ENCODE measurements at places on chromosomes 3 and 15. TPM values are rescaled to one million over a fixed set of nuclear protein-coding genes. Genes with fewer than 3 reads are reported as not detected.

DNA sequence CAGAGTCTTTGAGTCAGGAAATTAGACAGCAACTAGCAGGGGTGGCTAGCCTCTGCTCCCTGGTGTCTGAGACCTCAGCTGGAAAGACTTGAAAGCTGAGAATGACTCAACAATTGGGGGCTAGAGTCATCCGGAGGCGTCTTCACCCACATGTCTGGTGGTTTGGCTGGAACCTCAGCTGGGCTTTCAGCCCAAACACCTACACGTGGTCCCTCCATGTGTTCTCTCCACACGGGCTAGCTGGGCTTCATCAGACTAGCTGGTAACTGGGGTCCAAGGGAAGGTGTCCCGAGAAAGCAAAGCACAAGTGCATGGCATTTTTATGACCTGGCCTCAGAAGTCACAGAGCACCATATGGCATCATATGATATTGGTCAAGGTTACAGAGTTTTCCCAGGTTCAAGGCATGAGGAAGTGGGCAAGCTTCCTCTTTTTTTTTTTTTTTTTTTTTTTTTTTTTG lies 19.9 kb upstream of the ABHD2 start:
- peaks cover 14% of the 10 kb centered on the region for H3K4me1 ChIP-seq
- peaks cover 11% of the 10 kb centered on the region for H3K36me3 ChIP-seq
- H3K27me3 ChIP-seq: peaks cover 3% of the 10 kb centered on the region
- H3K4me3 ChIP-seq: peak overlapping the region; percentile 8
- DNase-seq: peak; percentile 58

DNA sequence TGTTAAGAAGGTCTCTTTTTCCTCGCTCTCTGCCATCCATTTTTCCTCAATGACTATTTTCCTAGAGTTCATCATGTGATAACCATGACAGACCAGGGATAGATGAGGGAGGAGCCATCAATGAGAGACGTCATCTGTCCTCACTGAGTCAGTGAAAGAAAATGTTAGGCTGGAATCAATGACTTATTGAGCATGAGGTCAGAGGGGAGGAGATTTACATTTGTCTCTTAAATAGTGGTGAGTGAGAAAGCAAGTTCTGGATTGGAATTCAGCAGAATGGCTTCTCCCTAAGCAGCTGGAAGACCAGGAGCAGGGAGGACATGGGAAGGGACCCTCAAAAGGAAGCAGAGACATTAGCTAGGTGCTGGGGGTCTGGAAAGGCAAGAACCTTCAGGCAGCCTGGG lies 28.2 kb upstream of the USP3 start:
- H3K4me1 ChIP-seq: peaks cover 52% of the 10 kb centered on the region
- H3K27ac ChIP-seq: no peak overlapping the region
- DNase-seq: no peak
- no peaks in the 10 kb centered on the region for H3K27me3 ChIP-seq
- H3K36me3 ChIP-seq: no peaks in the 10 kb centered on the region
- no peak overlapping the region for H3K4me3 ChIP-seq

DNA sequence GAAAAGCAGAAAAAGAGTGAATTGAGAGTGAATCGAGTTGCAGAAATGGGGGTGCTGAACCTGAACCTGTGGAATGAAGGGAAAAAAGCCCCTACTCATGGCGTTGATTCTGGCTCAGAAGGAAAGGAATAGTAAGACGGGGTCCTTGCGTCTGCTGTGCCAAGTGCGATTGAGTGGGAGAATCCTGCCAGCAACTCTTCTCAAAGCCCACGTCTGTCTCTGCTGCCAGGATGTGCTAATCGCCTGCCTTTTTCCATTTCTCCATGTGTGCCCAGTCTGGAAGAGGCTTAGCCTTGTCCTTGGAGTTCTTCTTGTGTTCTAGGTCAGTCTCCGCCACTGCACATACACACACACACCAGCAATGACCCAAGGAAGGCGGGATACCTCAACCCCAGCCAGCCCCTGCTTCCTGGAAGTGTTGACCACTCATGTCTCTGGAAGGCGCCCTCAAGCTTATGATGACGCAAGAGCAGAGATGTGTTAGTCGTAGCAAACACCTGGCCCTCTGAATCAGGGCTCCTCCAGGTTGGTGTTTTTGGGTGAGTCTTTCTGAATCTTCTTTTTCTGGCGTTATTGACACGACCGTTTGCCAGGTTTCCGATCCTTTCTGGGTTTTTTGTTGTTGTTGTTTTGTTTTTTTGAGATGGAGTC lies 262.4 kb upstream of the PROK2 start:
- no peaks in the 10 kb centered on the region for H3K4me1 ChIP-seq
- no peak overlapping the region for H3K4me3 ChIP-seq
- DNase-seq: no peak
- no peak overlapping the region for H3K27ac ChIP-seq
- H3K27me3 ChIP-seq: no peaks in the 10 kb centered on the region

DNA sequence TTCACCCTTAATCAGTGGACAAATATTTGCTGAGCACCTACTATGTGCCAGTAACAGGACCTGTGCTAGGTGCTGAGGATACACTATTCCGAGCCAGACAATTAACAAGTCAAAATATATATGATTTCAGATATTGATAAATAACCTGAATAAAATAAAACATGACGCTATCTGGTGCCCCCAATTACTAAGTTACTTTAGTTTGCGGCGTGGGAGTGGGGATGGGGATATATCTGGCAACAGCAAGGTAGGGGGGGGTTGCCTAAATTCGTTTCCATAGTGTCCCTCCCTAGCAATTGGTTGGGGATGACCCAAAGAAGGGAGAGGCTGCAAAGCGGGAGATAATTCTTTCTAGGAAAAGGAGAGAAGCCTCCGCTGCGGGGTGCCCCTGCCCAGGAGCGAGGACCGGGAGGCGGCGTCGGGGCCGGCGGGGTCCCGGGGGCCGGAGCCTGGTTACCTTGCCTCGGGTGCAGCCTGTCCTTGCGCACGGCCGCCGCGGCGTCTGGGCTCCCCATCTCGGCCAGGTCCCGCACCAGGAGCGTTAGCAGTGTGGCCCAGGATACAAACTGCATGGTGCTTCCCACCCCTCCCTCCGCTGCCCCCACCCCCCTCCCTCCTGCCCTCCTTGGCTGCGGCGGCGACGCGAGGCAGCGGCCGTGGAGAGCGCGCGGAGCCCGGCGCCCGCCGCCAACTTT lies 567 bp downstream of the ADAMTS9 start:
- peaks cover 40% of the 10 kb centered on the region for H3K27me3 ChIP-seq
- H3K36me3 ChIP-seq: no peaks in the 10 kb centered on the region
- no peak overlapping the region for H3K27ac ChIP-seq
- H3K4me1 ChIP-seq: peaks cover 7% of the 10 kb centered on the region
- no peak overlapping the region for H3K4me3 ChIP-seq

DNA sequence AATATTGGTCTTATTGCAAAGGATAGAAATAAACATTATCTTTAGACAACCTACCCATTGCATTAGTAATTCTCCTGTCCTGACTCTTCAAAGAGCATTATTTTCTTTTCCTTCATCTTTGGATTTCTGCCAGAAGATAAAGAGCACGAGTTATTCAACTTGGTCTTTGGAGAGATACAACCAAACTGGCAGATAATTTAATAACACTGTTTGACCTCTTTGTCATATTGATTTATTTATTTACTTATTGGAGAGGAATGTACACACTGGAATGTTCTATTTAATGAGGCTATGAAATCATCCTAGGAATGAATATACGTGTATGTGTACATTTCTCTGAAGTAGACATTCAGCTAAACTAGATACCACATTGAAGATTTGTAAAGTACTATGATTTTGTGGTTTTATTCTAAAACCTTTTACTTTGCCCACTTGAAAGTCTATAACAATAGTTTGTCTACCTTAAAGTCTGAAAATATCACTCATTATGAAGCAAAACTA lies 462.1 kb downstream of the C3orf38 start:
- no peak for DNase-seq
- H3K27me3 ChIP-seq: no peaks in the 10 kb centered on the region
- no peak overlapping the region for H3K4me3 ChIP-seq
- no peaks in the 10 kb centered on the region for H3K36me3 ChIP-seq
- H3K4me1 ChIP-seq: no peaks in the 10 kb centered on the region

TRIM71 gene
- not detected for total RNA-seq

ANKUB1 gene
- total RNA-seq: not detected

CCDC13 gene
- 0.63 TPM for total RNA-seq

DNA sequence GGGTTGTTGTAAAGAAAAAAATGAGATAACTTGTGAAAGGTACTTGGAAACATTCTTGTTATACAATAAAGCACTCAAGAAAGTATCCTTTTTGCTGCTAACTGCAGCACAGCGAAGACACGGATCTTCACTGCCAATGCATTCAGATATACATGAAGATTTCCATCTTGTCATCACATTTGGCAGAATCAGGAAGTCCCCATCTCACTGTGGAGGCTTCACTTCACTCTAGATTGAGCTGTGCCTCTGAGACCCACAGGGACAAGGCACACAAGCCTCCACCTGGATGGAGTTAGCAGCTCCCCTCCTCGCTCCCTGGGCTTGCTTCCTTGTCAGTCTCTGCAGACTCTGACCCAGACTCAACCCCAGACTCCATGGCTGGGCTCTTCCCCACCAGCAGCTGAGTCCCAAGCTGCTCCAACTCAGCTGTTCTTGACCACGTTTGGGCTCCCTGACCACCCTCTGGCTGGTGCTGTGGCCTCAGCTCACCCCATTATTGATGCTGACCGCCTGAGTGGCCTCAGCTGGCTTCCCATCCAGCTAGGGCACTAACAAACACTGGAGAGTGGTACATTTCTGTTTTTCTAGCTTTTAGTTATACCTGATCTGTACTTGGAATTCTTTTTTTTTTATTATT lies 45.4 kb upstream of the SMAD3 start:
- peaks cover 16% of the 10 kb centered on the region for H3K4me1 ChIP-seq
- H3K4me3 ChIP-seq: no peak overlapping the region
- H3K27me3 ChIP-seq: peaks cover 11% of the 10 kb centered on the region
- H3K27ac ChIP-seq: no peak overlapping the region
- no peak for DNase-seq
- H3K36me3 ChIP-seq: no peaks in the 10 kb centered on the region

DNA sequence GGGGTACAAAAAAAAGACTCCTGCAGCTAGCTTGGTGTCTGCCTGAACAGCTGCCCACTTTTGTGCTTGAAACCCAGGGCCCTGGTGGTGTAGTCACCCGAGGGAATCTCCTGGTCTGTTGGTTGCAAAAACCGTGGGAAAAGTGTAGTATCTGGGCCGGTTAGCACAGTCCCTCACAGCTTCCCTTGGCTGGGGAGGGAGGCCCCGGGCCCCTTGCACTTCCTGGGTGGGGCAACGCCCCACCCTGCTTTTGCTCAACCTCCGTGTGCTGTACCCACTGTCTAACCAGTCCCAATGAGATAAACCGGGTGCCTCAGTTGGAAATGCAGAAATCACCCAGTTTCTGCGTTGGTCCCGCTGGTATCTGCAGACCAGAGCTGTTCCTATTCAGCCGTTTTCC lies 211.7 kb upstream of the ZPLD1 start:
- H3K36me3 ChIP-seq: peaks cover 4% of the 10 kb centered on the region
- H3K27ac ChIP-seq: peak overlapping the region; percentile 56
- H3K4me3 ChIP-seq: no peak overlapping the region
- DNase-seq: no peak

- peaks cover 5% of the 10 kb centered on the region for H3K4me1 ChIP-seq
- no peak overlapping the region for H3K27ac ChIP-seq
- H3K4me3 ChIP-seq: no peak overlapping the region
- no peak for DNase-seq
- H3K27me3 ChIP-seq: no peaks in the 10 kb centered on the region
Observed at GRCh38 chr15:52615302-52615701, 46.5 kb upstream of the ARPP19 start.

LARP6 gene
- not detected for total RNA-seq

DNA sequence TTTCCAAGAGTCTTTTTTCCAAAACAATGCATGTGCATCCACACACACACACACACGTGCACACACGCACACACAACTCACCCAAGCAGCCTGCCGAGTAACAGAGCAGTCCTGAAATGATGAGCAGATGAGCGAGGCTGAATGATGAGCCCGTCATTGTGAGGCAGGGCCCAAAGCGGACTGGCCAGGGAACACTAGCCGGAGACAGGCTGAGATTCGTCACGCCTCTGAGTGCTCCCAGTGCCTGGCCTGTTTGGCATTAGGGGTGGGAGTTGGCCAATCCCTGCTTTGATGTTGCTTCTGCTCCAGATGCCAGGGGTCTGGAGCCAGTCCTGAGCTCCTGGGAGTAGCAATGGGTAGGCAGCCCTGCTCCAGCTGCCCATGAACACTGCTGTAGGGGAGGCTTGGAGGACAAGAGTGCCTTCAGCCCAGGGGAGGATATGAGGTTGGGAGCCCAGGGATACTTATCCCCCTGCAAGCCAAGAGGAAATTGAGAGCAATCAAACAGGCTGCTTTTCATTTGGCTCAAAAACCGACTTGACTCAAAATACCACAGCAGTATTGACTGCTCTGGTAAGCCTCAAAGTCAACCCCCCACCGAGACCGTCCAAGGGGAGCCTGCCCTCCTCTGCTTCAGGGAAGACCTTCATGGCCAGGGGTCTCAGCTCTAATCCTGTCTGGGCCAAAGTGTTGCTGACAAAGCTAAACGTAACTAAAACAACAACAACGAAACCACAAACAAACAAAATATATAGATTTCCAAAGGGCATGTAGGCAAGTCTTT lies 22.9 kb downstream of the COLQ start:
- H3K36me3 ChIP-seq: no peaks in the 10 kb centered on the region
- DNase-seq: no peak
- no peaks in the 10 kb centered on the region for H3K27me3 ChIP-seq
- no peak overlapping the region for H3K4me3 ChIP-seq
- H3K27ac ChIP-seq: no peak overlapping the region

DNA sequence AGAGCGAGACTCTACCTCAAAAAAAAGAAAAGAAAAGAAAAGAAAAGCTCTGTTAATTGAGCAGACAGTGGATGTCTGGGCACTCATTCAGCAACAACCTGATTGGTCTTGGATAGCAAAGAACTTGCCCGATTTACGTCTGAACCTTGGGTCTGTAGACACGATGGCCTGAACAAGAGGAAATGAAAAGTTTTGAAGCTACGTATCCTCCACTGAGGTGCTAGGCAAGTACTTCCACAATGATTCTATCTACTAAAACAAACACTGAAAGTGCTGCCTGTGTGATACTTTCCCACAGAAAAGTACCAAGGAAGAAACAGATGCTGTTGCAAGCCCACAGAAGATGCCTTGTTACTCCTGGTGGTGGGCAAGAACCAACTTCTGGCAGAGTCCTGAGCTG lies 21.8 kb upstream of the MUSTN1 start:
- no peaks in the 10 kb centered on the region for H3K27me3 ChIP-seq
- peak overlapping the region; percentile 12 for H3K27ac ChIP-seq

NR2E3 gene
- total RNA-seq: not detected

GRCh38 chr15:69215314-69216035 lies 55.0 kb downstream of the GLCE start:
- no peak overlapping the region for H3K4me3 ChIP-seq
- no peaks in the 10 kb centered on the region for H3K36me3 ChIP-seq
- H3K27ac ChIP-seq: no peak overlapping the region
- no peaks in the 10 kb centered on the region for H3K4me1 ChIP-seq
- no peak for DNase-seq
- no peaks in the 10 kb centered on the region for H3K27me3 ChIP-seq

- no peaks in the 10 kb centered on the region for H3K36me3 ChIP-seq
- H3K27ac ChIP-seq: no peak overlapping the region
- H3K4me3 ChIP-seq: no peak overlapping the region
- no peaks in the 10 kb centered on the region for H3K27me3 ChIP-seq
Observed at GRCh38 chr3:178849199-178849910, 222.3 kb downstream of the ZMAT3 start.

All from activated CD8-positive, alpha-beta T cell treated with anti-CD3 and anti-CD28 coated beads, Interleukin-2, amount 10 ng/mL, durations not matched to agents 7 days and 5 days (primary cell).